ENCODE measurements at places on chromosomes 7 and 10.
A peak's percentile ranks its signal among the peaks of the same experiment; 100 is the strongest.

GRCh38 chr7:44152971-44153947 is 12.1 kb upstream of the MYL7 start:
- DNase-seq = peak; percentile 37

DNA sequence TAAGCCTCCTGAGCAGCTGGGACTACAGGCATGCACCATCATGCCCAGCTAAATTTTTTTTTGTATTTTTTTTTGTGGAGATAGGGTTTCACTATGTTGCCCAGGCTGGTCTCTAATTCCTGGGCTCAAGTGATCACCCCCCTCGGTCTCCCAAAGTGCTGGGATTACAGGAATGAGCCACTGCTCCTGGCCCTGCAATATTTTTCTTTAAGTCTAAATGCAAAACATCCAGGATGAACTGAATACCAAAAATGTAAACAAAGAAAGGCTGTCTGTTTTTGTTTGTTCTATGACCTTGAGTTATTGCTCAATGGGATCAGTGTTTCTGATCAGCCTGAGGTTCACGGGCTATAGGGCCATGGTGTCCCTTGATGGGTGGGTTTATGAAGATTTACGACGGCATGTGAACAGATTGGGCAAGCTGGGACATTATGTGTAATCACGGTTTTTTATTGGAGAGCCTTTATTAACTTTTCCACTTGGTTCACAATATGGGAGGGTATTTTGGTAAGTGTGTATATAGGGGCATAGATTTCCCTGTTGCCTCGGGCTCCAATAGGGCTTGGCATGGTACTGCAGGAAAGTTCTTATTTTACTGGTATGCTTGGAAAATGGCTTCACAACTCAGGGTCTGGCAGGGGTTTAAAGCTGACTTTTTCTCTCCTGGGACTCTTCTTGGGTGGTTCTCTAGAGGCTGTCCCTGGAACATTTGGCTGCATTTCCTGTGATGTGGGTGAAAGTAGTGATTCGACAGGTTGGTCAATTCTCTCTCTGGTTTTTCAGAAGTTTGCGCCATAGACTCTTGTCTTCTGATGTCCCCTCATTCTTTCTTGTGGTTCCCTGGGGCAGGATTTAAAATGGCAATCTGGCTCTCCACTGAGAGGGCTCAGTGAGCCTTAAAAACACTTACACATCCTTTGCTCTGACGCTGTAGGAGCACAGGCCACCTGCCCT is 41.6 kb downstream of the MRPS33 start:
- DNase-seq = no peak

DNA sequence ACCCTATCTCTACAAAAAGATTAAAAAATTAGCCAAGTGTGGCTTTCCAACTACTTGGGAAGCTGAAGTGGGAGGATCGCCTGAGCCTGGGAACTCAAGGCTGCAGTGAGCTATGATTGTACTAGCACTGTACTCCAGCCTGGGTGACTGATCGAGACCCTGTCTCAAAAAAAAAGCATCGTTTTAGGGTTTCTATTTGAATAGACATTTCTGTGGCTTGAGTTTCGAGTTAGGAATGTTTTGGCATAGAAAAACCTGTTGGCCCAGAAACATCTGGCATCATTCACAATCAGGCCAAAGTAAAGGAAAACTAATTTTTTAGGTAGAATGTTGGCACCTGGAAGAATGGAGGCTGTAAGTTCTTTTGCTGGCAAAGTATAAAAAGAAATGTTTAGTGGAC is 72.4 kb downstream of the AUTS2 start:
- no peak for DNase-seq

- no peak for DNase-seq
Measured at GRCh38 chr10:97717627-97718026, 4.1 kb downstream of the MARVELD1 start.

DNA sequence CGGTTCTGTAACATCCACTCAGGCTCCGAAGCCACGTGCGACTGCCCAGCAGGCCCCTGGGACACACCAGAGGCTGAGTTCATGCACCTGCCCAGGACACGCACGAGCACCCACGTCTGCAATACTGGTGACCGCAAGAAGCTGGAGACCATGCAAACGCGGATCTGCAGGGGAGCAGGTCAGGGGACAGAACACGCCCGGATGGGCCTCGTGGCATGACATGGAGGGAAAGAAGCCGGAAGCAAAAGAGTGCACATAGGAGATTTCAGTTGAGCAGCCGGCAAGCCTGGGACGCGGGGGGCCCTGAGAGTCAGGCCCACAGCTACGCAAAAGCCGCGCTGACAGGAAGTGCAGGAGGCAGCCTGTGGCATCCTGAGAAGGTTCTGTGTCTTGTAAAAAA is 73.7 kb downstream of the FOXL3 start:
- peak; percentile 71 for DNase-seq

- no peak for DNase-seq
Measured at GRCh38 chr7:155962191-155962967, 150.1 kb upstream of the SHH start.

DNA sequence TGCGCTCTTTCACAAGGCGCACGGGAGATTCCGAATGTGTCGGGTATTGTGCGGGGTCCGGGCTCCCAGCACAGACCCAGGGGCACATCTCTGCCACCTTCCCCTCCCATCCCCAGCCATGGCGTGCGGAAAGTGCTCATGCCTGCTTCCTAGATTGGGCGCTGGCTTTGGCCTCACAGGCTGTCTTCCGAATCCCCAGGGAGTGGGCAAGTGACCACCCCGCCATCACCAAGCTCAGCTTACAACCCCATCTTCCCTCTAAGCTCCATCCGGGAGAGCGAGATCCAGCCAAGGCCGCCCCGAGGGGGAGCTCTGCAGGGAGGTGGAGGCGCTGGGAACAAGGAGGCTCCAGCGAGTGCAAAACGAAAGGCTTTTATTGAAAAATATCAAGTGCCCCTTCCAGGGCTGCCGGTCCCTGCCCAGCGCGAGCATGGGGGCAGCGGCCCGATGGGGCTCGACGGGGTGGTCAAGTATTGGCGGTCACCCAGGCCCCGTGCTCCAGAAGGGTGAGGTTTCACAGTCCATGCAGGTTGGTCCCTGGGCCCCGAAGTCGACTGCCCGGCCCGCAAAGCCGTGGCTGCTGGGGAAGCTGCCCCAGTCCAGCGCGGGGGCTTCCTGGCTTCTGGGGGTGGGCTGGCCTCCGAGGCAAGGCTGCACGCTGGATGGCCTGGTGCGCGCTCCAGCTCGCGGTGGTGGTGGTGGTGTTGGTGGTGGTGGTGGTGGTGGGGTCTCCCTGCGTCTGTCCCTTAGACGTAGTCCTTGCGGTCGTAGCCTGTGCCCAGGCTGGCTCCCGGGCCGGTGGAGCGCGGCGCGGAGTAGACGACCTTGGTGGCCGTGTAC is 1.2 kb downstream of the CLDN3 start:
- no peak for DNase-seq

DNA sequence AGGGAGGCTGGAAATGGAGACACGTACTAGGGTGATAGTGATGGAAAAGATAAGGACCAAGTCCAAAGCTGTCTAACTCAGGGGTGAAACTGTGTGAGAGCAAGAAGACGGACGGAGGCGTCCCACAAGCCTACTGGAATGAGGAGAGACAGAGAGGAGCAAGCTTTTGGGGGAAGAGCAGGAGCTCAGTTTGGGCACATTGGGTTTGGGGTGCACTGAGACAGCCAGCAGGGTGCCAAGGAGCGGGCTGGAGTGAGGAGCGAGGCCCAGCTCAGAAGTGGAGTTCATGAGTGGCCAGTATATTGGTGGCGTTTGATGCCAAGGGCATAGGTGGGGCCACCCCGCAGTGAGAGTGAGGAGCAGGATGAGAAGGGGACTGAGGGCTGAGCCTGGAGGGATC is 22.6 kb downstream of the GHRHR start:
- DNase-seq = no peak

- DNase-seq = no peak
Measured at GRCh38 chr7:147586526-147586925, 1004.0 kb upstream of the C7orf33 start.

DNA sequence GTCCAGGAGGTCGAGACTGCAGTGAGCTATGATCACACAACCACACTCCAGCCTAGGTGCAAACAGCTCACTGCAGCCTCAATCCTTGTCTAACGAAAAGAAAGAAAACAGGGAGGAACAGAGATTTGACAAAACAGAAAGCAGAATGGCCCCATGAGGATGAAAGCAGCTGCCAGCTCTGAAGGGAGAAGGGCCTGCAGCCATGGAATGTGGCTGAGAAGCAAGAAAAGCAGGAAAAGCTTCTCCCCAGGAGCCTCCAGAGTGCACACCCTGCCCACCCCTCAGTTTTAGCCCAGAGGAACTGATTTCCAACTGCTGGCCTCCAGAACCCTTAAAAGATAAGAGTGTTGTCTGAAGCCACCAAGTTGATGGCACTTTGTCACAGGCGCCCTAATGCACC is 13.0 kb downstream of the ESYT2 start:
- no peak for DNase-seq

GRCh38 chr7:93332172-93332571 is 100.0 kb downstream of the VPS50 start:
- no peak for DNase-seq

GRCh38 chr10:76902949-76903348 is 734.7 kb downstream of the KCNMA1 start:
- no peak for DNase-seq

GRCh38 chr7:50558294-50559053 is 6.7 kb downstream of the DDC start:
- DNase-seq = no peak

DNA sequence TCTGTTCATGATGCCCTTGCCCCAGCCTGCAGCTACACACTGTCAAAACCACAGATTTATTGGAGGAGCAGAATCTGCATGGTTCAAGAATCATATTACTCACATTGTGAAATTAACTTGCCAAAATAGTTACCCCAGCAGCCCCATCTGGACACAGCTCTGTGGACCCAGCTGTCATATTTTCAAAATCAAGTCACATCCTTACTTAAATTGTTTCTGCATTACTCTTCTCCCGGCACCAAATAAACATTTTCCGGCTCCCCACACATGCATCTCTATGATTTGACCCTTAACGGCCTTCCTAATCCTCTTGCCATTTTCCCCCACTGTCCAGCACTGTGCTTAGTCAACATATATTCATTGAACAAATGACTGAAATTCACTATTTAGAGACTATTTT is 43.8 kb upstream of the GPR26 start:
- DNase-seq = no peak

DNA sequence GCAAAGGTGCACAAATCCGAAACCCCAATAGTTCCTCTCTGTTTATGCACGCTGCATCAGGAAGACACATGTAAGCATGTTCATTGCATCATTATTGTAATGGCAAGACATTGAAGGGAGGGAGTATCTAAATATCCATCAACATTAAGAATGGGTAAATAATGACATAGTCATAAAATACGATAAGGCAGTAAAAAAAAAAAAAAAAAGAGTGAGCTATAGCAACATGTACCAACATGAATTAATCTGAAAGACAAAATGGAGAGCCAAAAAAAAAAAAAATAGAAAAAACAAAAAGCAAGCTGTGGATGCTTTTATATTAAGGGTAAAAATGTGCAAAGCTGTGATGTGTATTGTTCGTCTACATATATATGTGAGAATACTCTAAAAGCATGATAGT is 70.2 kb upstream of the ABLIM1 start:
- no peak for DNase-seq

DNA sequence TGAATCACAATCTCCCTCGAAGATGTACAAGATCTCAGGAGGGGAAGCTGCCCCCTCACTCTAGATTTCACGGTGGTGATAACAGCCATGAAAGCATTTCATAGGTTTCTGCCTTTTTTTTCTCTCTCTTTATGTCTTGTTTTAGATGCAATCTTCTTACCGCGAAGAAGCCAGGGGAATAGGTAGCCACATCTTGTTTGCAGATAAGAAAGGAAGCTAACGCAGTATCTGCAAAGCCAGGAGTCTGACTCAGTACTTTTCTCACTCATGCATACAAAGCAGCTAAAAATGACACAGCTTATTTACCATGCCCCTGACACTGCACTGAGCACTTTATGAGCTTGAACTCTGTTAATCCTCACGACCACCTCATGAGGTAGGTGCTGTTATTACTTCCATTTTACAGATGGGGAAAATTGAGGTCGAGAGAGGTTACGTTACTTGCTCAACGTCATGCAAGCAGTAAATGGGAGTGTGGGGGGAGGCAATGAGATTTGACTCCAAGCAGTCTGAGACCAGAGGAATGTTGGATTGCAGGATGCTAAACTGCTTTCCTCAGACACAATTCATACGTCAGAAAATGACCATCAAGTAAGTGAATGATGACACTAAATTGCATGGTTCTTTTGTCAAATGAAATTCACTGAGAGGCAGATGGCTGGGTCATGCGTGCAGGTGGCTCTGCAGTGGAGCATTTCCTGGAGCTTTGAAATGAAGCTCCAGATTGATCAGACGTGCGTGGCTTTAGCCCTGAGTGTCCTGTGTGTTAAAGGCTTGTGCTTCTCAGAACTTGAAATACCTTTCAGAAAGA is 3.3 kb downstream of the MAP3K8 start:
- peak; percentile 72 for DNase-seq

Data from activated effector memory CD4-positive, alpha-beta T cell treated with anti-CD3 and anti-CD28 coated beads, Interleukin-2, amount 50 U/mL, for 16 hours (primary cell).